ENCODE measurements at places on chromosomes 12 and 14. TPM values are rescaled to one million over a fixed set of nuclear protein-coding genes. Genes with fewer than 3 reads are reported as not detected.

GRCh38 chr12:98483621-98484503, 31.5 kb upstream of the TMPO start:
- DNase-seq: no peak

DNA sequence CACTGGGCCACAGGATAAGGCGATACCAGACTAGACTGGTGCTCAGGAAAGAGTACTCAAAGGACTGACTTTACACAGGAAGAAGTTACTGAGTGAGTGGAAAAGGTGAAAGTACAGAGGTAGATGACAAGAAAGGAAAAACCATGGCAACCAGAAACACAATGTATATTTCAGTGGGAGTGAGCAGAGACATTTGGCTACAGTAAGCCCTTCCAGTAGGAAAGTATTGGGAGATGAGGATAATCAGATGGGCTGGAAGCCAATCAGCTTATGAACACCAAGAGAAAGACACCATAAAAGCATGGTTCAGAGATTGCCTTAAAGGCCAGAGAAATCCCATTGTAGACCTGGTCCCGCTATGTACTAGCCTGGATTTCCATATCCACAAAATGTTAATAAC, 51.6 kb downstream of the TMTC1 start:
- DNase-seq: no peak

- DNase-seq: no peak
Observed at GRCh38 chr12:68117661-68118060, 41.9 kb downstream of the IFNG start.

DNA sequence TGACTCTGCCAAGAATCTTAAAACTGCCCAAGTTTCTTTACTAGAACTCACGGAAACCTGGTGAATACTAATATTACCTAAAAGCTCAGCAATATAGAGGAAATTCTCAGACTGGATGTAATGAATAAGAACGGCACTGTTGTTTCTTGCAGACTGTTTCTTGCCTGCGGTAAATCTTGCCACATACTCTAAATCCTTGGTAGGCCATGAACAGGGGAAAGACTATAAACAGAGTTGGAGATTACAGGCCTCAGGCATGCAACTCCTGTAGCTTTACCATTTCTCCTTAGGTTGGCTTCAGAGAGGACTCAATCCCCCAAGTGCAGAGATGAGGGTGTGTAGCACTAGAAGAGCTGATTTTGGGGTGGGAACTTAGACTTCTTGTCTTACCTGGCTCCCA, 1.1 kb downstream of the ALDH6A1 start:
- no peak for DNase-seq

- no peak for DNase-seq
Observed at GRCh38 chr12:46590991-46591703, 218.6 kb upstream of the SLC38A2 start.

DNA sequence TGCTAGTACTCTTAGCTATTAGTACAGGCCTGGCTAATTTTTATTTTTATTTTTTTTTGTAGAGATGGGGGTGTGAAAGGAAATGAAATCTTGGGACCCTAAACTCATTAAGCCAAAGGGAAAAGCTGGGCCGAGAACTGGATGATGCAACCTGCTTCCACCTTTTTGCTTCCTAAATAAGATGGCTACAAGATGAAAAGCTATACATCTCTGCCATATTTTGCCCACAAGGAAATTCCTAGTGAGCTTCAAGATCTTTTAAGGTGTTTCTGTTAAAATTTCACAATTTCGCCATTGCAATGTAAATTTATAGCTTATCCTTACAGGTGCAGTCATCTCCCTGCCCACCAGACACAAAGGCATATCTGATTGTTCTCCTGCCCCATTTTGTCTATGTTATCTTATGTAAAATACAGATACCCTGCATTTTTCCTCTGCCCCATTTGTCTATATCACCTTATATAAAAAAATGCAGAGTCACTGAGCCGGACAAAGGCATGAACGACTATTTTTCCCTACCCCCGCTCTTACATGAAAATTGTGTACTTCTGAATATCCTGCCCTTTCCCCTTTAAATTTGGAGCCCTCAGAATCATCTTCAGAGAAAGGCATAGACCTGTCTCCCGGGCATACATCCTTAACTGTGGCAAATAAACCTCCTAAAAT, 112.0 kb upstream of the SLC38A2 start:
- DNase-seq: no peak

GRCh38 chr12:126752021-126752420, 1514.9 kb upstream of the TMEM132C start:
- no peak for DNase-seq

DNA sequence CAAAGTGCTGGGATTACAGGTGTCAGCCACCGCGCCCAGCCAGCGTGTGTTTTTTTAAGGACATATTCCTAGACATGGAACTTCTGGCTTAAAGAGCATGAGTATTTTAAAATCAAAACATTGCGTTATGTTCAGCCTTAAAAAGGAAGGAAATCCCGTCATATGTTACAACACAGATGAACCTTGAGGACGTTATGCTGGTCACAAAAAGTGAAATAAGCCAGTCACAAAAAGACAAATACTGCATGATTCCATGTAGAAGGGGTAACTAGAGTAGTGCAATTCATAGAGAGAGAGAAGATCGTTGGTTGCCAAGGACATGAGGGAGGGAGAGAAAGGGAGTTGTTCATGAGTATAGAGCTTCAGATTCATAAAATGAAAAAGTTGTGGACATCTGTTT, 53.9 kb downstream of the ACACB start:
- no peak for DNase-seq

DNA sequence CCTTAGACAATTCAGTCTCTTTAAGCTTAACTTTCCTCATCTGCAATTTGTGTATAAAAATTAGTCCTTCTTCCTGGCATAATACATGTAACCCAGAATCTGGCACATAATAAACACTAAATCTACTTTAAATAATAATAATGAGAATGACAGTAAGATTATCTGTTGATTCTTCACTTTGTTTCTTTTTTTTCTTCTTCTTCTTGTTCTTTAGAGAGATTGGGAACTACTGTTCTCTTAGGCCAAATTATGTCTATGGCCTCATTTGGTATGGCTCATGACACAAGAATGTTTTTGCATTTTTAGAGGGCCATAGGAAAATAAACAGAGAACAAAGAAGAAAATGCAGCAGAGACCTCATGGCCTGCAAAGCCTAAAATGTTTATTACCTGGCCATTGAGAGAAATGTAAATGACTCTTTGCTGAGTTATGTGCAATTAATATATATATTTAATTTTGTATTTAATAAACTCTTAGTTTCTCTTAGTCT, 275.8 kb downstream of the SLC6A15 start:
- DNase-seq: no peak

GRCh38 chr12:19525274-19525673, 86.0 kb downstream of the AEBP2 start:
- no peak for DNase-seq

CRIP2 gene
- total RNA-seq: 224 TPM

PIANP gene
- total RNA-seq: 109 TPM

KRT8 gene
- not detected for total RNA-seq

MNAT1 gene
- 63.9 TPM for total RNA-seq

ERBB3 gene
- 23.7 TPM for total RNA-seq

GDF11 gene
- 21.6 TPM for total RNA-seq

KRT75 gene
- total RNA-seq: not detected

KRT3 gene
- total RNA-seq: 0.21 TPM

CLEC9A gene
- total RNA-seq: 2.3 TPM

NUAK1 gene
- 131 TPM for total RNA-seq

CLEC7A gene
- 6.0 TPM for total RNA-seq
